ENCODE measurements at places on chromosomes 7 and 10. TPM values are rescaled to one million over a fixed set of nuclear protein-coding genes. Genes with fewer than 3 reads are reported as not detected.

Gene AMZ1
- total RNA-seq, result 8.5 TPM

Gene VPS37D
- total RNA-seq, result 2.1 TPM

Gene SYT15
- under 0.01 TPM for total RNA-seq

Gene H2BK1
- total RNA-seq, result not detected

Gene ECHDC3
- total RNA-seq, result 8.2 TPM

GRCh38 chr7:102165136-102165535 is 121.5 kb upstream of the SH2B2 start:
- no peak for DNase-seq

DNA sequence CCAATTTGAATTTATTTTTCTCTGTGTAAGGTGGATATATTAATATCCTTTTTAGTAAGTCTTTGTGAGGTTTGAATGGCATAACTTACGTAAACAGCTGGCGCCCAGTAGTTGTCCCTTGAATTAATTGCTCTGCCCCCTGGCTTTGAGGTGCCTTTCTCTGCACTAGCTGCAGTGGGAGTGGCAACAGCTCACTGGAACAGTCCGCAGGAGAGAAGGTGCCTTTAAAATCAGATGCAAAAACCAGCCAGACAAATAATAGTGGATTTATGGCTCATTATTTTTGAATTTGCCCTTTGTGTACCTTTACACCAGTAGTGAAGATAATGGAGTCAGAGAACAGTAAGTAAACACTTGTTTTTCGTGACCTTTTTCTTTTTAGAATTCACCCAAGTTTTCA is 11.8 kb downstream of the FERD3L start:
- DNase-seq, result no peak

DNA sequence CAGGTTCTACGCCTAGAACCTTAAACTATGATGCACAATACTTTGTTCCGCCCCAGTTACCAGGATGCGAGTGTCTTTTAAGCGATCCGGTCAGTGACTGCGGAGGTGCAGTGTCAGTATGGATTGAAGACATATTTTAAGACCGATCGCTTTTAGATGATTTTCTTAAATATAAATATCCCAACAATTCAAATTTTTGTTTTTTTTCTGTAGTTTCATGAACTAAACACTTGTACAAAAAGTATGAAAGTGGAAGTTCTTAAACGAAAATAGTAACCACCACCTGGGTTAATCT is 835 bp downstream of the COMMD3 start:
- no peak for DNase-seq

DNA sequence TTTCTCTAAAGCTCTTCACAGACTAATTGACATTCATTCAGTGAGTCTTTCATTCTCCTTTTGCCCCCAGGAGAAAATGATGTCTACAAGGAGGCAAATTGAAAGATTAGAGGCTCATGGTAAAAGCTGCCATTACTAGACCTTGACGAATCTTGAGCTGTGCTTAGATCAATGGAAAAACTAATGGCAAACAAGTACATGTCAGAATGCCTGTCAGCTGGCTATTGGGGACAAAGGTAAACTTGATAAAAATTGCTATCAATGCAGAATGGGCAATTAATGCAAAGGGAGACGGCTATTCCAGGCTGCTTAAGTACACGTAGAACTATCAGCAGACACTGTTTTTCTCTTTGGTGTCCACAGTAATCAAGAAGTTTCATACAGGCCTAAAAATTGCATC is 3.3 kb downstream of the ASAH2 start:
- DNase-seq, result no peak

- peak; percentile 4 for DNase-seq
Measured at GRCh38 chr7:122768827-122769226, 66.1 kb upstream of the RNF148 start.

GRCh38 chr10:47029181-47030009 is 118.2 kb downstream of the PTPN20 start:
- no peak for DNase-seq

GRCh38 chr10:123926401-123927264 is 35.0 kb upstream of the CPXM2 start:
- DNase-seq, result peak; percentile 74

DNA sequence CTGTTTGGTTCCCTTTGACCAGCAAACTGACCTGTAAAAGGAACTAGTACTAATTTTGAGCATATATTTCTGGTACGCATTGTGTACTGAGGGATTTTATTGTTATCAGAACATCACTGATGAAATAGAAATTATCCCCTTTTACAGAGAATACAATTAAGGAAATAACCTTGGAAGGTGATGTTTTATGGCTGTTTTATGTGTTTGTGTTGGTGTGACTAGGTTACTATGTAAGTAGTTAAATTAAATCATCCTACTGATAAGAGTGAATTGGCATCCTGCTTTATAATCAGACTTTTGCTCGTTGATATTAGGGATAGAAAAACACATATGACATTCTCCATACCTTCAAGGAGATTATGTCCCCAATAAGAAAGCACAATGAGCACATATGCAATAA is 596.6 kb downstream of the SORCS3 start:
- DNase-seq, result no peak

GRCh38 chr10:49593998-49594397 is 16.1 kb upstream of the SLC18A3 start:
- no peak for DNase-seq

GRCh38 chr10:76336213-76336963 is 905.0 kb downstream of the LRMDA start:
- DNase-seq, result peak; percentile 75

DNA sequence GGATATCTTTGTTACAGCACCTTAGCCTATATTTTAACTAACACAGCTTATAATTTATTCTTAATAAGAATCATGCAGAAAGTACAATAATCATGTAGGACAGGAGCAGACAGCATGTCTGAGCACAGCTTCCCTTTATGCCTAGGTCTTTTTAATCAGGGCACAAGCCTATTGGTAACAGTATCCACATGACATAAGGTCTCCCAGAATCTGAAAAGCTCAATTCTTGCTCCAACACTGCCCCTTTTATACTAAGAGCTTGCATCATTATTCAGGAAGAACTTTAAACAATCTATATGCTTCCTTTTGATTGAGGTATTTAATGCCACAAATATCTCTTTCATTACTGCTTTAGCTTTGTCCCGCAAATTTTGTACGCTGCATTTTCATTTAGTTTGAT is 31.6 kb downstream of the IL6 start:
- peak; percentile 21 for DNase-seq

- DNase-seq, result no peak
Measured at GRCh38 chr7:78770422-78771410, 682.8 kb downstream of the MAGI2 start.
